ENCODE measurements at places on chromosomes 4 and X.

DNA sequence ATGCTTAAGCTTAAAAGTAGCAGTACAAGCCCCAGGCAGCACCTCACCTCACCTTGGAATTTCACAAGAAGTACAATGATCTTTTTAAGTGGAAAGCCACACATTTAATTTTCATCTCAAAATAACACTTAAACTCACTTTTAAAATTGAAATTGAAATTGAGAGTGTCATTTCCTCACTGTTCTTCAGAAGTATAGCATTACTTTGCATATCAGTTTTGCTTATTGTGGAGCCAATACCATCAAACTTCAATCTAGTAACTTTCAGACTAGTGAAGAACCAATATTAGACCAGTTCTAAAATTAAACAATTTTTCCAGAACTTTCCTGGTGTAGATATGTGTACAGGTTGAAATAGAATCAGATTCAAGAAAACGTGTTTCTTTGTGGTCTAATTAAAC, 242.4 kb downstream of the NDST4 start:
- no peak for DNase-seq

DNA sequence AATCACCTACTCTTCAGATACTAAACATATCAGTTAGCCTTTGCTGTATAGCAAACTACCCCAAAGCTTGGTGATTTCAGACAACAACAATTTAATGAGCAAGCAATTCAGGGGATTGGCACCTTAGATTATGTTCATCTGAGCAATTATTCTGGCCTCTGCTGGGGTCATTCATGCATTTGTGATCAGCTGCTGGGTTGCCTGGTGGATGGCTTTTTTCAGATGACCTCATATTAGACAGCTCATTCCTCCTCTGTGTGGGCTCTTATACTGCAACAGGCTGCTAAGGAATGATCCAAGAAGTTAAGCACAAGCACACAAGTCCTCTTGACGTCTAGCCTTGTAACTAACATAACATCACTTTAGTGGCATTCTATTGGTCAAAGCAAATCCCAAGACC, 153.0 kb upstream of the PPP1R2C start:
- DNase-seq: no peak

GRCh38 chr4:157739242-157739641, 433.6 kb downstream of the GASK1B start:
- DNase-seq: no peak

DNA sequence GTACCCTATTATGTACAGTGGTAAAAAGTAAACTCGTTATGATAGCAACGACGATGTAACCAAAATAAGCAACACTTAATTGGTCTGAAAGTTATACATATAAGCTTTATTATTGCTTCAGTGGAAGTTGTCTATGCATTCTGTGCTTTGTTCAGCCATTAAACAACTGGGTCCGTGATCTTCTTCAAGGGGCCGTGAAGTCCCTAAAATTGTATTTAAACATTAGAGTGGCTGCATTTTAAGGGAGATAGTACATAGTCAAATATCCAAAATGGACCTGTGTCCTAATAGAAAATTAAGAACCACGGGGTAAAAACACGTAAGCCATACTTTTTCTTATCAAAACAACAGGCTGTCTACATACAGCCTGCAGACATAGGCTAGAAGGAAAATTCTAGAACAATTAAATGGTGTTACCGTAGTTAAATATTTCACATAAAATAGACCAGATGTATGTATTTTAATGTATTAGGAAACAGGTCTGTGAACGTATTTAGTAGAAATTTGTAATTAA, 2.1 kb downstream of the GUCY1A1 start:
- DNase-seq: no peak

DNA sequence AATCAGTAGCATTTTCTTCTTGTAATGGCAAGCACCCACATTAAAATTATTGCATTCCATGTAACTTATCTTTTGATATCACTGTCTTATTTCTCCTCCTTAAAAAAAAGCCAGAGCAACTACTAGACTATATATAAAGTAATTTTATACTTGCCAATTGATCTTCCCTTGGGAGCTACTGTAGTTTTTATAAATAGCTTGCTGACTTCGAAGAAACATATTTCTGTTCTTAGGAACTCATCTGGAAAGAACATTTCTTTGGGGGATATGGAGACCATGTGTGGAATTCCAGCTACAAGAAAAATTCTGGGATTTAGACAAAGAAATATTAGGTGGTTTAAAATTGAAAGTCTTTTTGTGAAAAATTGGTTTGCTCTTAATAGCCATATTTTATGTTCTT, 94.9 kb downstream of the BMPR1B start:
- DNase-seq: no peak
